ENCODE measurements at places on chromosomes 12 and 14. TPM values are rescaled to one million over a fixed set of nuclear protein-coding genes. Genes with fewer than 3 reads are reported as not detected.

The LGR5 gene
- 1.1 TPM for total RNA-seq

The CAPRIN2 gene
- total RNA-seq: 25.0 TPM

The PRH2 gene
- not detected for total RNA-seq

The CNTN1 gene
- total RNA-seq: 6.7 TPM

The HOXC6 gene
- not detected for total RNA-seq

The SYT1 gene
- 0.85 TPM for total RNA-seq

The RDH16 gene
- under 0.01 TPM for total RNA-seq

The DUSP16 gene
- 6.2 TPM for total RNA-seq

The TSPAN19 gene
- not detected for total RNA-seq

The KCNC2 gene
- not detected for total RNA-seq

The KRT78 gene
- total RNA-seq: not detected

The NOS1 gene
- 0.12 TPM for total RNA-seq

The GLIPR1L1 gene
- not detected for total RNA-seq

The C14orf39 gene
- 0.16 TPM for total RNA-seq

The KRT73 gene
- total RNA-seq: not detected

The HPD gene
- not detected for total RNA-seq

The BAZ1A gene
- 24.3 TPM for total RNA-seq

The AGAP2 gene
- 0.73 TPM for total RNA-seq

The OAS1 gene
- 10.6 TPM for total RNA-seq

The TMEM119 gene
- 904 TPM for total RNA-seq

The SSTR1 gene
- total RNA-seq: 5.5 TPM

The AMHR2 gene
- not detected for total RNA-seq

The KRT80 gene
- 1.1 TPM for total RNA-seq

The IFNG-AS1 gene
- total RNA-seq: not detected
